Effector CD4-positive, alpha-beta T cell (primary cell): ENCODE measurements at places on chromosomes 4 and X.

DNA sequence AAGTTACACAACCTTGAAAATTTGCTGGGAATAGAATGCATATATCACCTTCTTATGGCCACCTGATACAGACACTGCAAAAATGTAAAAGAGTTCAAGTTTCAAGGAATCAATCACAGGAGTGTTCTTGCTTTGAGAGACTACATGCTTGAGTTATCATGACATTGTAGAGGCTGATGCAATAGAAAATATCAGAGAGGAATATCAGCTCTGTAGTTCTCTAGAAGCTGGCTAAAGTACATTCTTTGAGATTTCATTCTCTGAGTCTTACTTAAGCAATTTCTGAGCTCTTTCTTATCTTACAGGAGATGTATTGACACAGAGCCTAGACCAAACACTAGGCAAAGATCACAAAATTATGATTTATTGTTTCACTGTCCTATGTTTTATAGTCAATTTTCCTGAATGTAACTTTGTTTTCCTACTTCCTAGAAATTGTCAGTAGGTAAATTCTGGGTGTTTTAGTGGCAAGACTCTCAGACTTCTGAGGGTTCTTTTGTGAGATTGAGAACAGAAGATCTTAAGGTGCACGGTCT, 152.1 kb upstream of the HPGD start:
- no peak for DNase-seq

GRCh38 chrX:129540722-129541184, 694 bp downstream of the OCRL start:
- DNase-seq, result no peak

DNA sequence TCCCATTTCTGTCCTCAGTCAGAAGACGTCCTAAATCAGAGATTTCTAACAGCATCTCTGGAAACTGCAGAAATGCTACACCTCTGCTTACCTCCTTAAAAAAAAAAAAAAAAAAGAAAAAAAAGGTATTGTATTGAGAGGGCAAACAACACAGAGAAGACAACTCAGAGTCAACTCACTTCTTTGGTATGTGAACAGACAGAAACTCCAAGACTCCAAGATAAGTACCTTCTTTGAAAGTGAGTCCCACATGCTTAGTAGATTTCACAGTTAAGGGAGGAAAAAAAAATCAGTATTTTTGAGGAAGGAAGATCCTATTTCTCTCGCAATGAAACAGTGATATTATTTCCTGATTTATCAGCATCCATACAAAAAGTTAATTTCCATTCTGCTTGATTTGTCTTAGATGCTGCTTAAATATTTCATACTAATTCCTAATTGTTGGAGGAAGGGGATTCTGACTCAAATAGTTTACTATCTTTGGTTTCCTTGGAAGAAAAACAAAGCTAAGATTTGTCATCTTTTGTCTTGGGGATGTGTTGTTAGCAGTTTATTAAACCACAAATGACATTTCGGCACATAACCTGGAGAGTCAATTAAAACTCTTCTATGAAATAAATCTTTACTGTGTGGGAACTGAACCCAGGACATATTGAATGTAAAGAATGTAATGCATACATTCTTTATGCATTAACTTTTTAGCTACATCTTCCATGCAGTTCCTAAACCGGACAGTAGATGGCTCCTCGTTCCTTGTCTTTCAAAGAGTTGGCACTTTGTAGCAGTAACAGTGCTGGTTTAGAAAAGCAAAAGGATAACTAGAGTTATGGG, 4.7 kb downstream of the RASGEF1B start:
- peak; percentile 77 for DNase-seq

GRCh38 chrX:20409991-20410390, 143.3 kb upstream of the RPS6KA3 start:
- DNase-seq, result no peak

GRCh38 chrX:49106930-49107329, 16.6 kb downstream of the GPKOW start:
- DNase-seq, result no peak

DNA sequence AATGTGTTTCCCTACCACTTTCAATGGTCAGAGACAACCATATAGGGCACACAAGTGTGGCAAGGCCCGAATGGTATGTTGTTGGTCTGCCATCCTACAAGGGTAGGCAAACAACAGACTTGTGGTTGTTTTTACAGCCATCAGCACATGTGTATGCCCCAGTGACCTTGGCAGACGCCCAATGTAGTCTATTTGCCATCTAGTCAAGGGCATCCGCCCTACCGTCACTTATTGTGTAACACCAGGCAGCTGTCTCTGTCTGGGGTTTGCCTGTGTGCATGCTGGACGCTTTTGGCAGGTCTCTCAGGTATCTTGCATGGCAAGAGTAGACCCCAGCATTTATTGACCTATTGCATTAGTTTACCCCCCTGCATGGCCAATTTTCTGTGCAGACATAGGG, 1145.5 kb upstream of the POU3F4 start:
- no peak for DNase-seq

GRCh38 chr4:152678841-152679240, 956 bp downstream of the TMEM154 start:
- DNase-seq, result no peak
